NCI-H1105 (cell line): ENCODE measurements at places on chromosomes 7 and 10.
A peak's percentile ranks its signal among the peaks of the same experiment; 100 is the strongest.

DNA sequence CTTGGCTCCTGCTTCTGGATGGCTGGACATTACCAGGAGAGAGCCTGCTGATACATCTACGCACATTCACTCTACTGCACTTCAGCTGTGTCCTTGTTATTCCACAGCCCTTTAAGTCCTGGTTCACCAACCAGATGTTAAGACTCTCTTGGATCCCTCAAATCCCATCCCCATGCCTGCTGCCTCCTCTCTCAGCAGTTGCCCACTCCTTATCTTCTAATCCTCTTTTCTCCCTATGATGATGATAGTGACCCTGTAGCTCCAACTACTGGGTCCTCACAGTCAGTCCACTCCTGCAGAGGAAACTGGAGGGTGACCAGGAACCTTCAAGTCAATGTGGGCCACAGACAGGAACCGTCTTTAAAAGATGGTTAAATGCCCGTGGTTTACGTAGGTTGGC is 96.3 kb upstream of the PDCD4 start:
- no peak for DNase-seq

- peak; percentile 1 for DNase-seq
These were observed 30.7 kb upstream of the ANTXRL start for GRCh38 chr10:46255801-46256747.

- DNase-seq = no peak
These were observed 91.3 kb upstream of the TMEM106B start for GRCh38 chr7:12119620-12120303.

- no peak for DNase-seq
These were observed 108.1 kb downstream of the GLRX3 start for GRCh38 chr10:130244031-130244927.

DNA sequence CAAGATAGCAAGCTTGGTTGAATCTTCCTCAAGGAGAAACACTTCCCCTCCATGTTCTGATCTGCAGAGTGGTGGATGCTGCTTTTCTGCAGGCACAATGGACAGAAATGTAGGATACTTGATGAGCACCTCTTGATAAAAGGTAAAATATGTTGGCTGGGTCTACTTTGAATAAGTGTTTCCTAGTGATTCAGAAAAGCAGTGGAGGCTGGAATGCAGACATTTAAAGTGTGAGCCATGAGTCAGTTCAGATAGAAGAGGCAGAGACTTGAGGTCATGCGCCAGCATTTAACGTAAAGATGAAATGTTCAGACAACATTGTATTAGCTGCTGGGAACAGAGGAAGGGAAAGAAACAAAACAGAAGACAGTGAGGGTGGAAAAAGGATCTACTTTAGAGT is 403.1 kb downstream of the ADRA2A start:
- no peak for DNase-seq

GRCh38 chr10:132411561-132412253 is 14.7 kb downstream of the PWWP2B start:
- no peak for DNase-seq

DNA sequence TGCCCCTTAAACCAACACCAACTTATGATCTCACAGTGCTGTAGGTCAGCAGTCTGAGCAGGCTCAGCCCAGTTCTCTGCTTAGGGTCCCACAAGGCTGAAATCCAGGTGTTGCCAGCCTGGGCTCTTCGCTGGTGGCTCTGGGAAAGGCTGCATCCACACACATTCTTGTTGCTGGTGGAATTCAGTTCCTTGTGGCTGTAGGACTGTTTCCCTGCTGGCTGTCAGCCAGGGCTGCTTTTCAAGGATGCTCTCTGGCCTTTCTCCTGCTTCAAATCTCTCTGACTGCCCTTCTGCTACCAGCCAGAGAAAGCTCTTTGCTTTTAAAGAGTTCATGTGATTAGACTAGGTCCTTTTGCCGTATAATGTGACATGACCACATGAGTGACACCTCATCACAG is 15.3 kb downstream of the POLL start:
- DNase-seq = no peak

DNA sequence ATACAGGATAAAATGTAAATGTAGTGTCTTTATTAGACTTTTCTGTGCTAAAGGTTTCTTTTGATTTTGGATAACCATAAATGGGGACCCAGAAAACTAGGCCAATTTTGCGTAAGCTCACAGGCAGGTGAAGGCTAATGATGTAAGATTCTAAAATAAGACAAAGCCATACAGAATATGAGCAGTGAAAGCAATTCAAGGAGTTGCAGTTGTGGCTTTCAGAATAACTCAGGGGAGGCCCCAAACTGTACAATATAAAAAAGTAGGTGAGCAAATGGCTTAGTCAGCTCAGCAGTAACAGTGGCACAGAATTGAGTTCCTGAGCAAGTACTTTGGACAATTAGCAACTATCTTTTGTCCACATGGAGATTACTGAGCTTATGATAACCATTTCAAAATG is 81.7 kb upstream of the NRP1 start:
- DNase-seq = no peak

DNA sequence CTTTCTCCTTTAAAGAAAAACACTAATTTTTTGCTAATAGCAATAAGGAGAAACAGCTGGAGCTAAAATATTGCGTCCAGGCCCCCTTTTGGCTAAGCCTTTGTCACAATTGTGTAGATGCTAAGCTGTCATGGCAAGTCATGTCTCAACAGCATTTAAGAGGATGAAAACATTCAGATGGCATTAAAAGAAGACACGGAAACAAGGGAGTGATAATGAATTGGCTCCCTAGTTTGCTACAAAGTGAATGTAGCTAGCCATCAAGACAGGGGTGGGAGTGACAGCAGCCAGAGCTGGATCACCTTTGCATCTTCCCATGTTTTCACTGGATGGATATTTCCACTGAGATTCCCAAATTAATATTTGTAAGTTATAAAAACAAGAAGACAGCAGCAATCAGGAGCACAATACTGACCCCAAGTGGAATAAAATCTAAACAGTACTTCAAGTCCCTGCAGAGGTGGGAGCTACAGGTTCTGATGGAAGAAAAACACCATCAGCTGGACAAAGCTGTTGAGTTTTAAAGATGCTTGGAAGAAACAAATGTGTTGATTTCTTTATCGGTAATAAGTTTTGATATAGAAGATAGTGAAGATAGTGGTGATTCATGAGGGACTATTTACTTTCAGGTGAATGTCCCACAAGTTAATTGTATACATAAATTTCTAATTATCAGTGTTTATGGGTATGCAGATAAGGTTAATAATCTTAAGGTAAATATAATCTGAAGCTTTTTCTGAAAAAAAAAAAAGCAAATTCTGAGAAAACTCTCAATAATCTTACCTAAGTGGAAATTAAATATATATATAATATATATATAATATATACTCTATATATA is 129.4 kb downstream of the SLC16A9 start:
- DNase-seq = peak; percentile 5

DNA sequence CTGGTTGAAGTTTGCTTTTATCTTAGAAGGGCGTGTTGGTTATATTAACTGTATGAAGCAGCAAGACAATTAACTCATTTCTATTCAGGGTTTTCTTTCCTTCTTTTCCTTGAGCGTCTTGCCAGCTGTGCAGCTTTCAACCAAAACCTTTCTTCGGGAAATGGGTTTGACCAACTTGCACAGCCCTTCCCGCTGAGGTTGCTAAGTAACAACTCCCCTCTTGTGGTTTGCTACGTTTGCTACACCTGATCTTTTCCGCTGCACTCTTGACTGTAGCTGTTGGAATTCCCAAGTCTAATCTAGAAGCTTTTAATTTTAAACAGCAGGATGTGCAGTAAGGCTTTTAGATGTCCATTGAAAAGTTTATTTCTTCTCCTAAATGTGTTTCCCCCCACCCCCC is 116.9 kb downstream of the CDCA7L start:
- DNase-seq = no peak

DNA sequence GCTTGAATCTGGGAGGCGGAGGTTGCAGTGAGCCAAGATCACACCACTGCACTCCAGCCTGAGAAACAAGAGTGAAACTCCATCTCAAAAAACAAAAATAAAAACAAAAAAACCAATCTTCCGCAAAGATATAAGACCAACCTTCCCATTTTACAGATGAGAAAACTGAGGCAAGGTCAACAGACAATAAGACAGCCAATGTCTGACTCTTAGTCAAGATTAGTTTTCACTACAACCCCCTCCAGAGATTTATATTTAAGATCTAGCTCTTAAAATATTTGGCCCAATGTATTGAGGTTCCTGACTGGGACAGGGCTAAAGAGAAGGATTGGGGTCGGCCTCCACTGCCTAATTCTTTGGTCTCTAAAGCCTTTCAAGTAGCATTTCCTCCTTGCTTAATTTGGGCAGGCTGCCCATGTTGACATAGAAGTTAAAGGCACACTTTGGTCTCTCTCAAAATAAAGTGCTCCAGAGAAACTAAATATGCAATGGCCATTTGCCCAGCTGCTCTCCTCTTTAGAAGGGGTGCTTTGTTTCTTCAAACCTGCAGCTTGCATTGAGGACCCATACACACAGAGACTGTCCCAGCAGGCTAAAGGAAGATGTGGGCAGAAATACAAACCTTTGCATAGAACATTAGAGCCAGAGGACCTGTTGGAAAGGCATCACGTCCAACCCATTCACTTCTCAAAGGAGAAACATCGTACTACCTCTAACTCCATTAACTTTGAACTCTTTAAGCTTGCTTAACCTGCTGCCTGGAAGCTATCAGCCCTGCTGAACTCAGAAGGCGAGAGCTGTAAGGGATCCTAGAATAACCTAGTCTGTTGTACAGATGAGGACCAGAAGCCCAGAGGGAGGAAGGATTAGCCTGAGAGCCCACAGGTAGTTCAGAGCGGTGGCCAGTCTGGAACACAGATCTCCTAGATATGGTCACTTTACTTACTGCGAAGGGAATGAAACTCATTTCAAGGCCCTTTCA is 3.9 kb downstream of the TECTB start:
- DNase-seq = no peak

GRCh38 chr7:151316896-151317295 is 24.7 kb upstream of the NUB1 start:
- no peak for DNase-seq

- no peak for DNase-seq
These were observed 20.8 kb downstream of the CCDC6 start for GRCh38 chr10:59885430-59886134.

DNA sequence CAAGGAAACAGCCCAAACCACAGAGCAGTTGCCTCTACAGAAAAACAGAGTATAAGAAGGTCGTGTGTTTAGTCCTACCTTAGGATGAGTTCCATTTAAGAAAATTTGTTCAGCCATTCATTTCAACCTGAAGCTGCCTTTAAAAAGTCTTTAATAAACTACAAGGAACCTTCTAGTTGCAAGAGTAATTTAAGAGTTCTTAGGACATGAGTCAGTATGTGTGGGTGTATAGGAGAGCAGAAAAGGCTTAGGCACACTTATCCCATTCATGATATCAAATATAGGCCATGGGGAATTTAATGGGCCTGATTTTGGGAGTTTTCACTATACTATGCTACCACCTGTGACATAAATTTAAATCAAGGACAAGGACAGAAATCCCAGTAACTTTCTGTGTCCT is 496.8 kb downstream of the TFEC start:
- no peak for DNase-seq

DNA sequence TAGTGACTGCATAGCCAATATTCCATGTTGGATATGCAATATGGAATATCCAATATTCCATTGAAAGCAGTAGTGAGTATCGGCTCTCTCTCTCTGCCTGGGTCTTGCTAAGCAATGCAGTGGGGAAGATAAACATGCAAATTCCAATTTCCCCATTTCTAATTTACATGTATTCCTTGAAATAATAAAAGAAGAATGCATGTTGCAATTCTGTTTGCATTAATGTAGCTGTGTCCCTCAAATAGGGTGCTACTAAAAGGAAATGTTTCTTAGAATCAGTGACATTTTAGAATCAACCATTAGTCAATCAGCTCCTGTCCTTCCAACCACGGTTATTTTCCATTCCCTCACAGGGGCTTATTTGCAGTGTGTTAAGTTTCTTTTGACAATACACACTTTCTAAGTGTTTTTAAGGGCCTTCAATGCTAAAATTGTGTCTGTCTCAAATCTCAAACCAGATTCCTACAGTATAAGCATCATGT is 46.7 kb downstream of the AFAP1L2 start:
- no peak for DNase-seq

- DNase-seq = no peak
These were observed 620 bp downstream of the BET1 start for GRCh38 chr7:94003446-94004023.

DNA sequence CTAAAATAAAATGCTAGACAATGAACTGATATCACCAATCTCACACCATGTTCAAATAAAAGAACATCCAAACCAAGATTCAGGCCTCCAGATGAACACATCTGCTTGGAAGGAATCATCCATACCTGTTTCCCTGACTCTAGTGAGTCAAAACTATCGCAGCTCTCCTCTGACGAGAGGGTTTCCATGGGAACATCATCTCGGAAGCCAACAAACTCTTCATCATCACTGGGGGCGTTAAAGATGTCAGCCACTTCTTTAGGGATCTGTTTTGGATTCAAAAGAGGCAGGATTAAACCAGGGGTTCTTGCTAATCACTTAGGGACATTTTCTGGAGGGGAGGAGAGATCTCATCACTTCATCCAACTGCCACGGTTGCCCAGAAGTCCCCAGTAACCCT is 29.1 kb downstream of the CDCA7L start:
- DNase-seq = no peak

DNA sequence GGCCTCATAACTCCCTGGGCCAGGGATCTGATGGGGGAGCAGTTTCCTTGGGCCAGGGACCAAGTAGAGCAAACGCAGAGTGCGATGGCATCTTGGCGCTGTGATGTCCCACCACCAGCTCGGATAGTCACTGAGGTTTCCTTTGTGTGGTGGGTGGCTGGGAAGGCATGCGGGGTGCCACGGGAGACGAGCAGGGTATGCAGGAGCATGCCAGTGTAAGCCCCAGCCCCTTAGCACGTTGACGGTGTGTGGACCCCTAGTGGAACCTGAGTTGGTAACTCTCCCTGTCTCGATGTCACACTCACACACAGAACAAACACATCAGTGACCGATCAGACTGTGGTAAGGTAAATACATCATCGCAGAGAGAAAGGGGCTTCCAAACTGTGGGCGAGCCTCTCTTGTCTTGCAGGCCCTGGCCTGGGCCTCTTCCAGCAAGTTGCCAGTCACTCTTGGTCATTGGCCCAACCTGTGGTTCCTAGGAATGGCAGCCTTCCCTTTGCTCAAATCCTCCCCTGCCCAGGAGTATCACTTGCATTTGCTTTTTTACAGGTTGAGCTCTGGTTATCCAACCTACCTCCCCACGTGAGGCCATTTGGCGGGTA is 231.6 kb upstream of the GPR26 start:
- DNase-seq = no peak
